Activated T-cell treated with anti-CD3 and anti-CD28 coated beads for 1 hour (primary cell): ENCODE measurements at places on chromosomes 2 and 18.

- no peak for DNase-seq
Measured at GRCh38 chr2:10960606-10961489, 49.1 kb downstream of the KCNF1 start.

DNA sequence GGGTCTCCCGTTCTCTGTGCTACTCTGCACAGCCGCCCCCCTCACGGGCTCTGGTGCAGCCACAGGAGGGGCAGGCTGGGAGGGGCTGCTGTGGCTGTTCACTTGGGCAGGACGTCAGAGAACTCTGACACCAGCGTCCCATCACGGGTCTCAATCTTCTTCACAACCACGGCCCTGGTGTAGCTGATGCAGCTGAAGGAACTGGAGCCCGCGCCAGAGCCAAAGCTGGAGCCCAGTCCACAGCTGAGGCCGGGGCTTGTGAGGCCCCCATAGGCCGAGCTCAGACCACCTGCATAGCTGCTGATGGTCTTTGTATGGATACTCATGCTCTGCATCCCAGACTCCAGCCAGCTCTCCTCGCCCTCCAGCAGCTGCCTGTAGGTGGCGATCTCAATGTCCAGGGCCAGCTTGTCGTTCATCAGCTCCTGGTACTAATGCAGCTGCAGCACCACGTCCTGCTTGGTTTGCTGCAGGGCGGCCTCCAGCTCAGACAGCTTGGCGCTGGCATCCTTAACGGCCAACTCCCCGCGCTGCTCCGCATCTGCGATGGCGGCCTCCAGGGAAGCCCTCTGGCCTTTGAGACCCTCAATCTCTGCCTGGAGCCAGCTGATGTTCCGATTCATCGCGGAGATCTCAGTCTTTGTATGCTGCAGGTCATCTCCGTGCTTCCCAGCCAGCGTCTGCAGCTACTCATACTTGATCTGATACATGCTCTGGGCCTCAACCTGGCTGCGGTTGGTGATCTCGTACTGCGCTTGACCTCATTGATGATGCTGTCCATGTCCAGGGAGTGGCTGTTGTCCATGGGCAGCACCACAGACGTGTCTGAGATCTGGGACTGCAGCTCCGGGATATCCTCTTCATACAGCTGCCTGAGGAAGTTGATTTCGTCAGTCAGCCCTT is 7.4 kb upstream of the DUSP19 start:
- DNase-seq = no peak

- no peak for DNase-seq
Measured at GRCh38 chr2:22907330-22907729, 477.6 kb upstream of the KLHL29 start.

DNA sequence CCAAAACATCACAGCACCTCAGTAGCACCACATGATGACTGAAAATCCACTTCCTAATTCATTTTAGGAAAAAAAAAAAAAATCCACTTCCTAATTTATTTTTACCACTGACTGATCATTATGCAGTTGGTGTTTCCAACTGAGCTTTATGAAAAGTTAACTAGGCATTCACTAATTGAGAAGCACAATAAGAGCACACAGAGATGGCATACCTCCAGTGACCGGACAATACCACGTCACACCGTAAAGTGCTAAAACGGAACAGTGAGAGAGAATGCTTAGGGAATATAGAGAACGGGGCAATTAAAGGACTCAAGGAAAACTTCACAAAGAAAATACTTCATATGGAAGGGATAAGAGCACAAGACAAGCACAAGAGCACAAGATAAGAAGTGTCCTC is 212.5 kb downstream of the NBAS start:
- DNase-seq = no peak

- DNase-seq = no peak
Measured at GRCh38 chr18:12750076-12750714, 47.4 kb downstream of the PSMG2 start.

- no peak for DNase-seq
Measured at GRCh38 chr2:85748985-85749875, 4.6 kb upstream of the ATOH8 start.

- no peak for DNase-seq
Measured at GRCh38 chr2:231449503-231450054, 14.7 kb downstream of the NCL start.

GRCh38 chr2:45329045-45329677 is 281.9 kb downstream of the SRBD1 start:
- no peak for DNase-seq

DNA sequence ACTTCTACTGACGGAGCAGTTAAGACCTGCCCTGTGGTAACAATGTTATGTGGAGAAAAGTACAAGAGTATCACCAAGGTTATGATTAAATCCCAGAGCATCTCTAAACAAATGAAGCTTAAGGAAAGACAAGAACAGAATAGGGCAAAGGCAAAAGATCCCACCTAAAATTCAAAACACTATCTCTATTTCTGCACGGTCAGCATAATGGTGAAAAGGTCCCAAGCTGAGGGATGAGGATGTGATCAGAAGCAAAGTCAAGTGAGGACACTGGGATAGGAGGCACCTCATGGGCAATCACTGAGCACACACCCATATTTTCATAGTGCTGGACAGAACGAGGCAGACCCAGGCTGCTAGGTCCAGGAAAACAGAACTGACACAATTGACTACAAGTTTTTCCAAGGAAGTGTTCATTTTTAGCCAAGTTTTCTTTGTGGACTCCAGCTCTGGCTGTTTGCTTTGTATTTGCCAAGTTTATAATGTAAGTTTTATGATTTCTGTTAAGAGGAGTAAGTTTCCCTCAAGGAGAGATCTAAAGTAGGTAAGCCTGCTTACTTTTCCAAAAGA is 77.8 kb downstream of the NCKAP5 start:
- DNase-seq = no peak

- DNase-seq = no peak
Measured at GRCh38 chr18:13284330-13285027, 65.9 kb downstream of the LDLRAD4 start.

- DNase-seq = no peak
Measured at GRCh38 chr2:231364961-231365810, 30.3 kb upstream of the B3GNT7 start.
